ENCODE measurements at places on chromosomes 12 and 14.

GRCh38 chr14:94054936-94055335, 26.1 kb downstream of the DDX24 start:
- DNase-seq: no peak

GRCh38 chr12:51959211-51959610, 7.7 kb downstream of the ACVR1B start:
- no peak for DNase-seq

GRCh38 chr14:101561145-101561896, at the start of gene DIO3:
DIO3 (plus strand) TSS chr14:101561495.
- DNase-seq: no peak

DNA sequence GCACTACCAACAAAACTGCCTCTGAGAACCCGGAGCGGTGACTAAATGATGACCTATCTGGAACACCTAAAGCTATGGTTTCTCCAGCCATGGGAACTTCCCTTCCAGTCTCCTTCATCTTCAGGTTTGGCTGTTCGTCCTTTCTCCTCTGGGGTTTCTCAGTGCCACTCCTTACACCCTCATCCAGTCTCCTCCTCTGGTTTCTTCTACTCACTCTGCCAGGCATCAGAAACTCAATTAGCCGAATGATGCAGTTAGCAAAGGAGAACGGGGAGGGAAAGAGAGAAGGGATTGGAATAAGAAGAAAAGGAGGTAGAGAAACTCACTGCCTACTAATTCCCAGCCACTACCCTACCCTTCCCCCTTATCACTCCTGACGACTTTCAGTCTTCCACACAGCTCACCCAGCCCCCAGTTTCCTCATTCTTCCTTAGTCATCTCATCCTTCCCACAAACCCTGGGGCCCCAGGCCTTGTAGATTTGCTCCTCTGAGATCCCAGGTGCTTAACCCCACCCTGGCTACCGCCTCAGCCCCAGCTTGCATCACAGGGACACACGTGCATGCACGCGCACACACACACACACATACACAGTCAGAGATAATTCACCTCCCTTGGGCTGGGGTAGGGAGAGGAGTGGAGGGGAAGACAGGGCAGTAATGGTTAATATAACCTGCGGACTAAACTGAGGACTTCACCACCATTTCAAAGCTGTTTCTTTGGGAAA, 13.0 kb downstream of the FGD6 start:
- DNase-seq: no peak

- DNase-seq: no peak
Observed at GRCh38 chr12:70176290-70176689, 66.9 kb upstream of the CNOT2 start.

DNA sequence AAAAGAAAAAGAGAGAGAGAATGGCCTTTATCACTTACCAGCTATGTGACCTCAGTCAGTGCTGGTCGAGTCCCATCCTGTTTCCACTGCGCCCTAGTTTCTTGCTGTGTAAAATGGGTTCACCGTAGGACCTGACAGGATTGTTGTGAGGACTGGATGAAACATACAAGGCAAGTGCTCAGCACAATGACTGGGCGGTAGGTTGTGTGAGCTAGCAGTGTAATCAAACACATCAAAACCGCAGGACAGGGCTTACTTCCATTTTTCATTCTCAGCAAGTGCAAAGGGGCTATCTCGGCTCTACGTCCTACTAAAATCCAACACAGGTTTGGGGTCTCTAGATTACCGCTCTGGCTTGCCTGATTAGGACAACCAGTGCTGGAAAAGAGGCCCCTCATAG, 36.4 kb upstream of the ATXN2 start:
- no peak for DNase-seq

DNA sequence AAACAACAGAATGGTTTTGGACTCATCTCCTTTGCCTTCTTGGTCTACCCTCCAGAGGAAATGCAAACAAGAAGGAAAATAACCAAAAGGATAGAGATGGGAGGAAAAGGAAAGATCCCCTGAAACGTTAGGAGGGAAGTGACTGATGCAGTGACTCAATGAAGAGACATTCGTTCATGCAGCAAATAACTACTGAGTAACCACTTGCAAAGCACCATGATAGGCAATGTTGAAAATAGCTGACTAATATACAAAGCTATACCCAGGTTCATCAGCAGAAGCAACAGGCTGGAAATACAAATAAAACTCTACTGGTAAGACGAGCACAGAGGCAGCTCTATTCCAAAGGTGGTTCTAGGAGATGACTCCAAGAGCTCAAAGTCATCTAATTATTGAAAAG, 41.8 kb downstream of the R3HDM2 start:
- no peak for DNase-seq

DNA sequence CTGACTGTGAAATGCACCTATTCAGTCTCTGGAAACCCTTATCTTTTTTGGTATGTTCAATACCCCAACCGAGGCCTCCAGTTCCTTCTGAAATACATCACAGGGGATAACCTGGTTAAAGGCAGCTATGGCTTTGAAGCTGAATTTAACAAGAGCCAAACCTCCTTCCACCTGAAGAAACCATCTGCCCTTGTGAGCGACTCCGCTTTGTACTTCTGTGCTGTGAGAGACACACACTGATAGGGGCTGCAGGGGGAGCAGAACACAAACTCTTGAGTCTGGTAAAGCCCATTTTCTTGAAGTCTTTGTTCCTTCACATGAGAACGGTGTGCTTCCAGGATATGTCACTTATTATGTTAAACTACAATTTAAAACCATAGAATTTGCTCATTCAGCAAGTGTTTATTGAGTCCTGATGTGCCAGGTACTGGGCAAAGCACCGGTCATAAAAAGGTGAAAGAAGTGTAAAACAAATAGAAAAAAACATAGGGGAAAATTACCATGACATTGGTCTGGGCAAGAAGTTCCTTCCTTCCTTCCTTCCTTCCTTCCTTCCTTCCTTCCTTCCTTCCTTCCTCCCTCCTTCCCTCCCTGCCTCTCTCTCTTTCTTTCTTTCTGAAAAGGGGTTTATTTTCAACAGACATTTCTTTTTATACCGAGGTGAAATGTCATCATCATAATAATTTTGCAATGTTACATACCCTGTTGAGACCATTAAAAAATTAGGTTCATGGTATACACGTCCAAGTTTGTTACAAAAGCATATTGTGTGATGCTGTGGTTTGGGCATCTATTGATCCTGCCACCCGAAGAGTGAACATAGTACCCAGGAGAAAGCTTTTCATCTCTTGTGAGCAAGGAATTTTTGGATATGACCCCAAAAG, 50.7 kb upstream of the OR4E1 start:
- DNase-seq: no peak

DNA sequence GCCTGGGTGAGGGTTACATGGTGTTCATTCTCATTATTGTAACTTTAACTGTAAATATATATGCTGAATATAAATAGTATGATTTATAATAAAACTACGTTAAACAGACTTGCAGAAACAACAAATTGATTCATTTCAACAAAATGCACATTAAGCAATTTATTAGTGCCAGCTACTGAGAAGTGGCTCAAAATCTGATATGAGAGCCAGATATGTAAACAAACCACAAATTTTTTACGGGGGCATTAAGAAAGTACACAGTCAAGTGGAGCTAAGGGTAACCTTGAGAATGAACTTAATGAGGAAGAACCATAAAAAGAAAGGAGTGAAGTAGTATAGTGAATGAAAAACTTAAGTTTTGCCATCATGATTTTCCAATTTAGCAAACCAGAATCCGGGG, 40.3 kb downstream of the CEP128 start:
- no peak for DNase-seq

GRCh38 chr12:49750027-49750995, 9.0 kb downstream of the TMBIM6 start:
- DNase-seq: no peak

GRCh38 chr12:130993759-130994670, 40.3 kb downstream of the ADGRD1 start:
- DNase-seq: no peak

DNA sequence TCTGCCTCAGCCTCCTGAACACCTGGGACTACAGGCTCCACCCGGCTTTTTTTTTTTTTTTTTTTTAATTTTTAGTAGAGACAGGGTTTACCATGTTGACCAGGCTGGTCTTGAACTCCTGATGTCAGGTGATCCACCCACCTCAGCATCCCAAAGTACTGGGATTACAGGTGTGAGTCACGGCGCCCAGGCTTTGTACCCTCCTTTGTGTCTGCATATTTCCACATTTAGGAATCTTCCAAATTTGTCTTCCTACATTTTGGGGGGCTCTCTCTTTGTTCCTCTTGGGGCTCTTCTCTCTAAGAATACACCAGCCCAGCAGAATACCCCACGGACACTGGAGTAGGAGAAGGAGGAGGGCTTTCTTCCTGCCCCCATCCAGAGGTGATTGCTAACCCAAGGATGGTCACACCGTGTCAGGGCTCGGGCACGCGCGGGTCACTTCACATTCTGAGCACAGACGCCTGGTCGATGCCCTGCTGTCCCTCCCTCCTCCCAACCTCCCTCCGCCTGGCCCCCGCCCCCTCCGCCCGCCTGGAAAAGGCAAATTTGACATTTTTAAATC, 2.1 kb upstream of the DNAJC22 start:
- DNase-seq: no peak

- no peak for DNase-seq
Observed at GRCh38 chr14:63193236-63193635, 11.0 kb upstream of the RHOJ start.

DNA sequence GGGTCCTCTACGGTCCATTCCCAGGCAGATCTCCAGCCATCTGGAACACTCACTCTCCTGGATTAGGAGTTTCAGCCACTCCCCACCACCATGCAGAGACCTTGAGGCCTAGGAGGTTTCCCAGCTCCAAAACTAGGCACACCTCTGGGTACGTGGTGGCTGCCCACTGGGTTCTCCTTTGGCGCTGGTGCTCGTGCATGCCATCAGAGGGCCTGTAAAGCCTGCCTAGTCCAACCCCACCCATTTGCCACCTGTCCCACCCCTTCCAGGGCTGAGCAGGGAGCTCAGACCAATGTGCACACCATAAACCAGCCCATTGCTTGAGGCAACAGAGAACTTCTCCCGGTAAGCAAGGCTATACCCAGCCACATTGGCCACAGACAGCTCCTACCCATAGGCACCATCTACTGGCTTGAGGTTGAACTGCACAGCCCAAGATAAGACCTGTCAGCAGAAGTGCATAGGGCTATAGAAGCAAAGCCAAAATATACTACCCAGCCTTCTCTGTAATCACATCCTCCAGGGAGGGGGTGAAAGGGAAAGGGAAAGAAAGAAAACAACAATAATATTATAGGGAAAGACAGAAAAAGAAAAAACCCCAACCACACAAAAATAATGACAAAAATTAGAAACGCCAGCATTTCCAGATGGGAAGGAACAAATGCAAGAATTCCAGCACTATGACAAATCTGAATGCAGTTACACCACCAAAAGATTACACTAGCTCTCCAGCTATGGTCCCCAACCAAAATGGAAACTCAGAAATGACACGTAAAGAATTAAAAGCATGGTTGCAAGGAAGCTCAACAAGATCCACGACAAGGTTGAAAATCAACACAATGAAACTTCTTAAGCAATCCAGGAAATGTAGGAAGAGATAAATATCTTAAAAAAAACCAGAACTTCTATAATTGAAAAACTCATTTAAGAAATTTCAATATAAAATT, 111.9 kb upstream of the CCDC175 start:
- no peak for DNase-seq

GRCh38 chr14:23085458-23085857, 9.5 kb downstream of the ACIN1 start:
- DNase-seq: no peak

DNA sequence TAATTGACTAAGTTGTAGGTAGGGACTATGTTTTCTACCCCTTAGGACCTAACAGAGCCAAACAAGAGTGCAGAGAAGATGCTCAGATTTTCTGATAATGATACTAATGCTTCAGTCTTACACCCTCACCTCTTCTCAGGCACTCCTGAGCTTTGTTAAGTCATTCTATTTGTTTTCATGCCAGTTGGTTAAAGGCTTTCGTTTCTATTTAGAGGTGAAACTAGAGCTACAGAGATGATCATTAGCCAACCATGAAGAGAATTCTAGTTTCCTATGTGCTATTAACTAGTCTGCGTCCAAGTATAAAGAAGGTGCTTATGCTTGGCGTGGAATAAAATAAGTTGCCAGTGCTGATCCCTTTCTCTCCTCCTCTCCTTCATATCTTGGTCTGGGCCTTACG, 34.6 kb upstream of the PYGL start:
- no peak for DNase-seq

GRCh38 chr12:106493531-106493930, 89.3 kb upstream of the RFX4 start:
- no peak for DNase-seq

GRCh38 chr14:53938136-53938837, 18.3 kb downstream of the BMP4 start:
- no peak for DNase-seq

- no peak for DNase-seq
Observed at GRCh38 chr12:32920506-32921085, 24.0 kb upstream of the PKP2 start.

GRCh38 chr12:64585104-64585503, 25.2 kb upstream of the RASSF3 start:
- DNase-seq: no peak

DNA sequence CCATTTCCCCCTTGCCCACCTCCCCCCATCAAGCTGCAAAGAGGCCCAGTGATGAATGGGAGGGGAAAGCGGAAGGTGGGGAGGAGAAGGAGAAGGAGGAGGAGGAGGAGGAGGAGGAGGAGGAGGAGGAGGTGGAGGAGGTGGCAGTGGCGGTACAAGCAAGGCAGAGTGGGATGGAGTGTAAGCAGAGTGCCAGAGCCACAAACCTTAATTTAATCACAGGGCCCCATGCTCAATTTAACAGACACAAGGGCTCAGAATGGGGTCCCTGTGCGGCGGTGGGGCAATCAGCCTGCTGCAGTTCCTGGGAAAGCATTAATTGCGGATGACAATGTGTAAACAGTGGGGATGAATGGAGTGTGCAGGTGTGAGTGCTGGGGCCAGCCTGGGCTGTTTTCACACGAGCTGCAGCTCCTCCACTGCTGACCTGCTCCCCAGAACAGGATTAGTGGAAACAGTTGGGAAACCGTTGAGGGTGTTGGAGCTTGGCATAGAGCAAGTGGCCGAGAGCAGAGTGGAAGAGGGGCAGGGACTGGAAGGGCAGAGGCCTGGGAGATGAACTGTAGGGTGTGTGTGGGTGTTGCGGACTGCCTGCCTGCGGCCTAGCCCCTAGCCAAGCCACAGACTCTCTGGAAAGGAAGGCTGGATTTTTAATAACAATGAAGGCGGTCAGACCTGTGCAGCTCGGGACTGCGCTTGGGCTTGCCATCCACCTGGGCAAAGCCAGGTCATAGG, 36.4 kb upstream of the SMOC1 start:
- DNase-seq: no peak

GRCh38 chr12:96427269-96427729, 27.1 kb upstream of the CDK17 start:
- peak; percentile 99 for DNase-seq

GRCh38 chr12:116861320-116861719, 19.9 kb downstream of the HRK start:
- no peak for DNase-seq

Data from brain pericyte (primary cell).